ENCODE measurements at places on chromosomes 4 and X. TPM values are rescaled to one million over a fixed set of nuclear protein-coding genes. Genes with fewer than 3 reads are reported as not detected.

The STATH gene
- polyA plus RNA-seq: not detected

The RASGEF1B gene
- polyA plus RNA-seq: 51.8 TPM

The C4orf36 gene
- not detected for polyA plus RNA-seq

The COL25A1 gene
- polyA plus RNA-seq: not detected

The TRIM60 gene
- not detected for polyA plus RNA-seq

The FAM241A gene
- 1.5 TPM for polyA plus RNA-seq

The PORCN gene
- polyA plus RNA-seq: 12.2 TPM

The GPR119 gene
- polyA plus RNA-seq: not detected

The WDR19 gene
- polyA plus RNA-seq: 10.6 TPM

The TCEAL6 gene
- polyA plus RNA-seq: not detected

The ZNF711 gene
- 5.2 TPM for polyA plus RNA-seq

The GUCY2F gene
- not detected for polyA plus RNA-seq

The CXCL8 gene
- not detected for polyA plus RNA-seq

The DGAT2L6 gene
- not detected for polyA plus RNA-seq

The ACE2 gene
- polyA plus RNA-seq: not detected

The KLHL13 gene
- polyA plus RNA-seq: not detected

The SHISA3 gene
- not detected for polyA plus RNA-seq

The PPP2R2C gene
- polyA plus RNA-seq: not detected
